ENCODE measurements at places on chromosomes 12 and 14. TPM values are rescaled to one million over a fixed set of nuclear protein-coding genes. Genes with fewer than 3 reads are reported as not detected.

Gene AMIGO2
- polyA plus RNA-seq: 71.3 TPM

Gene FBLN5
- polyA plus RNA-seq: 0.27 TPM

- no peak overlapping the region for H3K27ac ChIP-seq
- H3K4me3 ChIP-seq: no peak overlapping the region
- H3K36me3 ChIP-seq: peaks cover 23% of the 10 kb centered on the region
- H3K4me1 ChIP-seq: no peaks in the 10 kb centered on the region
- no peaks in the 10 kb centered on the region for H3K27me3 ChIP-seq
These were observed 56.9 kb downstream of the CDC42BPB start for GRCh38 chr14:103000291-103000921.

- no peaks in the 10 kb centered on the region for H3K27me3 ChIP-seq
- H3K27ac ChIP-seq: peak overlapping the region; percentile 86
- no peak for DNase-seq
- H3K4me1 ChIP-seq: peaks cover 3% of the 10 kb centered on the region
These were observed 18.8 kb downstream of the SOCS2 start for GRCh38 chr12:93591137-93591868.

Gene NTN4
- polyA plus RNA-seq: 11.1 TPM

Gene SPTB
- polyA plus RNA-seq: 0.09 TPM

Gene CIDEB
- 2.6 TPM for polyA plus RNA-seq

Gene RASSF8
- polyA plus RNA-seq: 10.9 TPM

- peaks cover 3% of the 10 kb centered on the region for H3K4me1 ChIP-seq
- H3K36me3 ChIP-seq: peaks cover 4% of the 10 kb centered on the region
- peak overlapping the region; percentile 94 for H3K4me3 ChIP-seq
- DNase-seq: no peak
- H3K27ac ChIP-seq: peak overlapping the region; percentile 80
These were observed 545 bp downstream of the CPSF2 start for GRCh38 chr14:92122351-92122677.

- no peak overlapping the region for H3K27ac ChIP-seq
- H3K36me3 ChIP-seq: no peaks in the 10 kb centered on the region
- H3K4me3 ChIP-seq: no peak overlapping the region
These were observed 3.6 kb upstream of the FGF6 start for GRCh38 chr12:4448943-4449850.

DNA sequence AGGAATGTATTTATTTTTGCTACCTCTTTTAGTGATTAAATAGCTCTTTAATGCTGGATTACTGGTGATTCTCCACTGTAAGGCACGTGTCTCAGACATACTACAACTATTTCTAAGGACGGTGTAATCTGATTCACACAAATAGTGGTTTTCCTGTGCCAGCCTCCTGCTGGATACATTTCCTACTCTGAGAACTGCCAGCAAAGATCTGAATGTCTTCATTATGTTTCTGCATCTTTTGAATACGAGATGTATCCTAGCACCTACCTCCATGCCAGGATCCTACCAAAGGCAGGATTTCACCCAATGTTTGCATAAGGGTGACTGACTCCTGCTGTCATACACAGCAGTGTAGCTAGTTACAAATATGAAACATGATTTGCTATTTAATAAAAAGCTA, 120.6 kb downstream of the PRICKLE1 start:
- no peak for DNase-seq
- no peaks in the 10 kb centered on the region for H3K27me3 ChIP-seq
- H3K36me3 ChIP-seq: peaks cover 14% of the 10 kb centered on the region
- H3K4me1 ChIP-seq: peaks cover 13% of the 10 kb centered on the region
- no peak overlapping the region for H3K27ac ChIP-seq
- no peak overlapping the region for H3K4me3 ChIP-seq
